Neuronal stem cell (in vitro differentiated cells): ENCODE measurements at places on chromosomes 4 and X.

DNA sequence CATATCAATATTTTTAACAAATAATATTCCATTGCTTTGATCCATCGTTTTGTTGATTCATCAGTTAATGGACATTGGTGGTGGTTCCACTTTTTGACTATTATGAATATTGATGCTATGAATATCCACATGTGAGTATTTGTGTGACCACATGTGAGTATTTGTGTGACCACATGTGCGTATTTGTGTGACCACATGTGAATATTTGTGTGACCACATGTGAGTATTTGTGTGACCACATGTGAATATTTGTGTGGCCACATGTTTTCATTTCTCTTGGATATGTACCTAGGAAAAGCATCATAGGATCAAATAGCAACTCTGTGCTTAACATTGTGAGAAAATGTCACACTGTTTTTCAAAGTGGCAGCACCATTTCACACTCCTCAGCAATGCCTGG lies 433.6 kb upstream of the FRG1 start:
- DNase-seq, result no peak

- DNase-seq, result no peak
Observed at GRCh38 chr4:101190751-101191150, 156.6 kb downstream of the PPP3CA start.

GRCh38 chr4:184420402-184420801 lies 53.9 kb downstream of the IRF2 start:
- no peak for DNase-seq

DNA sequence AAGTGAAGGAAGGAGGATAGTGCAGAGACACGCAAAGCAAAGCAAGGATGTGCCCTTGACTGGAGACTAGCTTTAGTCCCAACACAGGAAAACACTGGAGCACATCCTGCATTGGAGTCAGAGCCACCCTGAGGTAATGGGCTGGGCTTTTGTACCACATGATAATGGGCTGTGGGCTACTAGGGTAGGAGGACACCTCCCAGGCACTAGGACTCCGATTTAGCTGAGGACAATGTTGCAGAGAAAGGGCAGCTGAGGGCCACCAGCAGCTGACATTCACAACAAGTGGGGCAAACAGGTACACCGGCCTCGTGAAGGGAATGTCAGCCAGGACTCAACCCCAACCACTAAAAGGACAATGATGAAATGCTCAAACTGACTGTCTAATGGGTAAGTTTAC lies 10.2 kb downstream of the SDAD1 start:
- DNase-seq, result no peak

DNA sequence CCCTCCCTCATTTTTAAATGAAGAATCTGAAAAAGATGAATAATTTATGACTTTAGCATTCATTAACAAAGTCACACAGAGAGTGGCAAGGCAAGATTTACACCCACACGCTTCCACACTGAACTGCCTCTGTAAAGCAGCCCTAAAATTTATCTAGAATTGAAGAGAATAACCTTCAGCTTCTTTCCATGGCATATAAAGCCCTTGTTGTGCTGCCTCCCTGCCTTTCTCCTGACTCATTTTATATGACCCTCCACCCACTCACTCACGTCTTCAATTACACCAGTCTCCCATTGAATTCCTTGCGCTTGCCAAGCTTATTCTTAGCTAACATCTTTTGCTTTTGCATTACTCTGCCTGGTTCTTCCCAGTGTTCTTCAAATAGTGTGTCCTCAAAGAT lies 2649.3 kb downstream of the PCDH7 start:
- no peak for DNase-seq

DNA sequence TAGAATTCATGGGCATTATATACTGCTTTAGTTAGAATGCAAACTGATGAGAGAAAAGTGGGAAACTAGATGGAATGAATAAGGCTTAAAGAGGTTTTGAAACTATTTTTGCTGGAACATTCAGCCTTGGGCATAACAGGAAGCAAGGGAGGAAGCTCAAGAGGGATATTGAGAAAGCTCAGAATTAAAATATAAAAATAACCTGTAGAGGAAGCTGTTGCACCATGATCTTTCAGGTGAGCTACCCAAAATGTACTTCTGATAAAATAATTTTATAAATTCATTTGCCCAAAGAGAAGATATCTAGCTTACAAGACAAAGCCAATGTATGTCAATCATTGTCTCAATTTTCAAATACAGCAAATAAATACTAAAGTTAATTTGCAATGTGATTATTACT lies 11.3 kb downstream of the GC start:
- DNase-seq, result no peak
